ENCODE measurements at places on chromosomes 3 and 15. TPM values are rescaled to one million over a fixed set of nuclear protein-coding genes. Genes with fewer than 3 reads are reported as not detected.

- no peak for DNase-seq
These were observed 69.7 kb downstream of the ADCY5 start for GRCh38 chr3:123379041-123379830.

The SPSB4 gene
- total RNA-seq = 0.36 TPM

The TOP2B gene
- 125 TPM for total RNA-seq

The FOXL2 gene
- 0.13 TPM for total RNA-seq

The SCAANT1 gene
- not detected for total RNA-seq

Data from sciatic nerve (tissue), 2 donors.